ENCODE measurements at places on chromosomes 4 and X.

- DNase-seq = no peak
These were observed 43.3 kb upstream of the PDGFC start for GRCh38 chr4:157014621-157015591.

- no peak for DNase-seq
These were observed 35.7 kb downstream of the FANCB start for GRCh38 chrX:14837155-14837554.

GRCh38 chrX:39204945-39205344, 403.7 kb downstream of the MID1IP1 start:
- DNase-seq = no peak

GRCh38 chr4:77538144-77538543, 67.5 kb upstream of the CXCL13 start:
- DNase-seq = no peak

GRCh38 chr4:179007755-179008154, 1565.5 kb upstream of the AGA start:
- no peak for DNase-seq

GRCh38 chrX:137567682-137568232, 1.8 kb downstream of the ZIC3 start:
- DNase-seq = no peak

- DNase-seq = no peak
These were observed 206.4 kb upstream of the PACRGL start for GRCh38 chr4:20493761-20494353.

- DNase-seq = peak; percentile 68
These were observed 605 bp upstream of the FAT1 start for GRCh38 chr4:186724058-186724863.

DNA sequence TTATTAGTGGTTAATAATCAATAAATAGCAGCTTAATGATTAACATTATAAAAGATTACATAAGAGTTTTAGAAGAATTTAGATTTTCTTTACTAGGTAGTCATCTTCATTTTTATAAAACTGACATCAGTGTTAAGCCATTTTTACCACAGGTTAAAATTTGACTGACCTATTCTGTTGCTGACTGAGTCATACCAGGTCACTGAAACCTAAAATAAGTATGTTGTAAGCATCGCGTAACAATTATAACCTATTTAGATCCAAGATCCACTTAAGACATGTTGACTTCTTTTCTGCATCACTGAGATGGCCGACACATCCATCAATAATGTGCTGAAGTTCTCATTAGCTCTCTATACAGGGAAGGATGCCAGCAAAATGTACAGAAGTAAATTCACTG, 36.7 kb downstream of the ARX start:
- DNase-seq = no peak

- no peak for DNase-seq
These were observed 139.7 kb downstream of the PACRGL start for GRCh38 chr4:20839957-20840356.

GRCh38 chr4:130257271-130257670, 1161.3 kb downstream of the C4orf33 start:
- no peak for DNase-seq

- no peak for DNase-seq
These were observed 316.8 kb upstream of the ZCCHC13 start for GRCh38 chrX:73987166-73987565.

- peak; percentile 63 for DNase-seq
These were observed 37.2 kb downstream of the PCGF3 start for GRCh38 chr4:742742-743311.

DNA sequence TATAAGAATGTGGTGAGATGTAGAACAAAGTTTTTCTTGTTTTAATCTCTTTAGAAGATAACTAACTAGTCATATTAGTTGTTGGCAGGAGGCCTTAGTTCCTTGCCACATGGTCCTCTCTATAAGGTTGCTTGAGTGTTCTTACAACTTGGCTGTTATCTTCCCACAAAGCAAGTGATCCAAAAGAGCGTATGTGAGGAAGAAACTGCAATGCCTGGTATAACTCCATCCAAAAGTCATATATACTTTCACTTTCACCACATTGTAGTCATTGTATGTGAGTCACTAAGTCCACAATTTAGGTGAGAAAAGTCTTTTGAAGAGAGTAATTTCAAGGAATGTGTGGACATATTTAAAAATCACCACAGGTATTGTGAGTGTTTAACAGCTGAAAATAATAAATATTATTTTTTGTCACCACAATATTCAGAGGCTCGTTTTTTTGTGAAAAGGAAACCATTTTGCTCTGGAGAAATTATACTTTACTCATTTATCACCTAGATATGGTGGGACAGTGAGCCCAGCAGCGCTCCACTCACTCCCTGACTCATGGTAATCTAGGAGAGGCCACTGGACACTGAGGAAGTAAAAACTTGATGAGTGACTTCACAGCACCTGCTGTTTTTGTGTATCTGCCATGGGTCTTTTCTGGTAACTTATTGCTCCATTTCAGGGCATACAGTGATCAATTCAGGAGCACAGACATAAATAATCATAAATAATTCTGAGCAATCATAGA, 369.4 kb upstream of the NDST3 start:
- DNase-seq = no peak

GRCh38 chr4:109434007-109434971, 674 bp downstream of the SEC24B start:
- DNase-seq = peak; percentile 67

- DNase-seq = no peak
These were observed 109.2 kb downstream of the PSAPL1 start for GRCh38 chr4:7325541-7325940.

GRCh38 chrX:113793563-113793962, 790.3 kb upstream of the HTR2C start:
- DNase-seq = no peak

DNA sequence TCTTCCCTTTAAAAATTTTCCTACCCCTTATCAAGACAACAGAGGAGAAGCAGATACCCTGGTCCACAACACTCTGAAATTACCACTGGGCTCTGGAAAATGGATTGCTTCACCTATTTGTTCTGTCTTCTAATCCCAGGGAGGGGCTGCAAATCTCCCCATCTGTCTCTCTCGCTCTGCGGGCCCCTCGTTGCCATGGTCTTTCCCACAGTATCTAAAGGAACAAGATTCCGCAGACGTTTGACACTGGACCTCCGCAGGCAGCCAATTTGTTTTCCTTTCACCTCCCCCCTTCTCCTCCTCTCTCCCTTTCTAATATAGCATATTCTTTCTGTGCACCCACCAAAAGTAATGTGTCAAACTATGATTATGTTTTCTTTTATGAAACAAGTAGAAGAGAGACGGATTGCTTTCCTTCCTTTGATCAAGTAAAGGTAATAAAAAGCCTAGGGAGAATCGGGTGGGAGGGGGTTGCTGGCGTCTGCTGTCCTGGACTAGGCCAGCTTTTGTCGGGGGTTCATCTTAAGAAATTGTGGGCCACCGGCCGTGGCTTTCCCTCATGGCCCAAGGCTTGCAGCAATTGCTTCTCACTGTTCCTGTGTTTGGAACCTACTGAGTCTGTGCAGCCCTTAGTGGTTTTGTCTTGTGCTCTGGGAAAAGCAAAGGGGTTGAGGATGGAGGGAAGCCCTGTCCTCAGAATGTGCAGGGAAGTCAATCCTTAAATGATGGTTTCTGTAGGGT, 81.0 kb downstream of the MGST2 start:
- DNase-seq = no peak

GRCh38 chr4:36244257-36245082, at the start of gene ARAP2:
Gene ARAP2, minus strand, starts transcription at chr4:36244514. Its CDS starts 15,028 bp downstream, at chr4:36229486.
- peak; percentile 47 for DNase-seq

- no peak for DNase-seq
These were observed 29.1 kb upstream of the PLS3 start for GRCh38 chrX:115531818-115532403.

- DNase-seq = peak; percentile 29
These were observed 145.0 kb downstream of the SOWAHB start for GRCh38 chr4:76752861-76753501.

- DNase-seq = no peak
These were observed 427.5 kb downstream of the RPA4 start for GRCh38 chrX:97311066-97311778.

DNA sequence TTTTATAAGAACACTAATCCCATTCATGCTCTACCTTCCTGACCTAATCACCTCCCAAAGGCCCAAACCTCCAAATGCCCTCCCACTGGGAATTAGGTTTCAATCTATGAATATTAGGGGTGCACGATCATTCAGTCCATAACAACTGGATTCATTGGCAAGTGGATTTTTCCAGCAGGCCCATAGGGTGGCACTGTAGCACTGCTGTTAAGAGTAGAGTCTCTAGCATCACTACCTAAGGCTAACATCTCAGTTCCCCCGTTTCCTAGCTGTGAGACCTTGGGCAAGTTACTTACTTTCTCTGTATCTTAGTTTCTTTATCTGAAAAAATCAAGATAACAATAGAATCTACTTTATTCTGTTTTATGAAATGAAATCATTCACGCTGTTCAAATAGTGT, 315.8 kb downstream of the STIM2 start:
- peak; percentile 45 for DNase-seq

- peak; percentile 36 for DNase-seq
These were observed 130.2 kb downstream of the CHRDL1 start for GRCh38 chrX:110665223-110666002.

DNA sequence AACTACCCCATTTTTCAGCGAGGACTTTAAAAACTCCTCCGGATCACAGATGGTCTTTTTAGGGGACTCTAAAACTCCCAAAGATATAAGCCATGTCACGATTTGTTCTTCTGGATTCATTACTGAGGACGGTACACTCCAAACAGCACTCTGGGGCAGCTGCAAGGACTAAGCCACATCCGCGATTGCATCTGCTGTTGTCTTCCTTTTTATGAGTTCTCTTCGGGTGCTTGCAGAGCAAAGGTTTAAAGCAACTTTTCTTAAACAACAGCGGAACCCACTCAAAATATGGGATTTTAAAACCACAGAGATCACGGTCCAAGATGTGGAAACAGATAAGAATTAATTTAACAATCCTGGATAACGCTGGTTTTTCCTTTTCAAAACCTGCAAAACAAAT, at the start of gene ARHGEF6:
Gene ARHGEF6, minus strand, starts transcription at position 170 of the 400 bp plus-strand sequence. Its CDS starts 50 bp downstream, at position 120.
- DNase-seq = peak; percentile 31

GRCh38 chrX:106263817-106264216, 95.7 kb downstream of the PWWP3B start:
- DNase-seq = no peak

DNA sequence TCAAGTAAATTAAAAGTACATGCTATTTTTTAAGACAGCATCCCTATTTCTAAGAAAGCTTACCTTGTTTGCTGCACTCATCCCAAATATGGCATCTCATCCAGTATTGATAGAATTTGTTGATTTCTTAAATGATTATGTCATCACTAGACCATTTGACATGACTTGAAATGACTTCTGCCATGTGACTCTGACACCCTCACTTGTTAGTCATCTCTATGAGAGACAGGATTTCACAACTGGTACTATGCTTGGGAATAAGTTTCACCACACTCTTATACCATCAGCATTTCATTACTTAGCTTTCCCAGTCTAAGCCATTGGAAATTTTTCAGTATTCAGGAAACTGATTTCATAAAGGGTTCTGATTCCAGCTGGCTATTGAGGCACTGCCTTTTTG, 55.3 kb downstream of the TMPRSS11F start:
- DNase-seq = no peak

GRCh38 chr4:141511055-141511454, 125.3 kb upstream of the IL15 start:
- DNase-seq = no peak

Data from femur (tissue), 1 donor.